Osteocyte (in vitro differentiated cells): ENCODE measurements at places on chromosomes 13 and 19.

DNA sequence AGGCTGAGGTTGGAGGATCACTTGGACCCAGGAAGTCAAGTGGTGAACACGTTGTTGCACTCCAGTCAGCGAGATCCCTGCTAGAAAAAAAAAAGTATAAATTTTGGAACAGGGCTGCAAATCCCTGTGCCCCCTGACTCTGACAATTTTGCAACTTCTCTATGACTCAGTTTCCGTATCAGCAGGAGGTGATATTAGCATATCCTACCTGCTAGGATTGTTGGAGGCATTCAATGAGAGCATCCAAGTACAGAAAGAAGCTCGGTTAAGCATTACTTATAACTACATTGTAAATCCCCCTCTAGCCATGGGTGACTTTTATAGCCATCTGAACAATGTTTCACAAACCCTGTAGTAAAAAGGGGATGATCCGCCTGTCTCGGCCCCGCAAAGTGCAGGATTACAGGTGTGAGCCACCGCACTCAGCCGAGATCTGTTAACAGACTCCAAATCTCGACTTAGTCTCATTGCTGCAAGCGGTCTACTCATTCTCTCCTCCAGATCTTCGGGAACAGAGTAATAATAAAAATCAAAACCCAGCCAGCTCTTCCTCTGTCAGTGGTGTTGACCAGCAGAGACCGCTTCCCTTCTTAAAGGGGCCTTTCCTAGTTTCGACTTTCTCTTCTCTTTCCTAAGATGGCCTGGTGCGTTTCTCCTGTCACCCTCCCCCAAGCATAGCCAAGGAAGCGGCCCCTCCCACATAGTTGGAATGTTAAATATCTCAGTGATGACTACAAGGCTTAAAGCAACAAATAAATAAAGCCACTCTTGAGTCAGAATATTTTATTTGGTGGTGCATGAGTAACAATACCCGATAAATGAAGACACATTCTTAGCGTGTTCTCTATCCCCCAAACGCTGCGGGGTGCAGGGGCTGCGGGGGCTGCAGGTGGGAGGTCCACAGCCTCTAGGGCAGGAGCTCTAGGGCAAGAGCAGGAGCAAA is 10.3 kb upstream of the BICRA start:
- H3K36me3 ChIP-seq = no peaks in the 10 kb centered on the region
- H3K27ac ChIP-seq = peak overlapping the region; percentile 92
- DNase-seq = no peak
- no peaks in the 10 kb centered on the region for H3K27me3 ChIP-seq
- peaks cover 26% of the 10 kb centered on the region for H3K4me1 ChIP-seq

- no peak for DNase-seq
- peaks cover 43% of the 10 kb centered on the region for H3K36me3 ChIP-seq
- peaks cover 43% of the 10 kb centered on the region for H3K4me1 ChIP-seq
- H3K27me3 ChIP-seq = no peaks in the 10 kb centered on the region
Measured at GRCh38 chr13:97367016-97367822, 66.8 kb upstream of the RAP2A start.

DNA sequence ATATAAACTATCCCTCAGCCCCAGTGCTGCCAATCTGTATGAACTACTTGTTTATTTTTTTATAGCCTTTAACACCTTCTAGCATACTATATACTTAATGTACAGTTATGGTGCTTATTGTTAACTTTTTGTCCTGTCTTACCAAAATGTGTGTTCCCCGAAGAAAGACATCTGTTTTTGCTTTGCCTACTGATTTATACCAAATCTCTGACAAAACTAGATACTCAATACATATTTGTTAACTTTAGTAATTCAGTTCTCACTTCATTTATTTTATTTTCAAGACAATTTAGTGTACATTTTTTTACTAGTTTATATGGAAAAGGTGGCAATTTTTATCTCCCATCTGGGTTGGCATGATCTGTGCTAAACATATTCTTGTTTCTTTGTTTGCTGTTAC is 824.3 kb upstream of the ATXN8OS start:
- H3K36me3 ChIP-seq = no peaks in the 10 kb centered on the region
- peaks cover 2% of the 10 kb centered on the region for H3K27me3 ChIP-seq
- H3K4me1 ChIP-seq = no peaks in the 10 kb centered on the region
- no peak for DNase-seq
- no peak overlapping the region for H3K27ac ChIP-seq
- no peak overlapping the region for H3K4me3 ChIP-seq

- H3K27me3 ChIP-seq = no peaks in the 10 kb centered on the region
- H3K4me3 ChIP-seq = no peak overlapping the region
- DNase-seq = no peak
- H3K27ac ChIP-seq = no peak overlapping the region
- peaks cover 1% of the 10 kb centered on the region for H3K36me3 ChIP-seq
Measured at GRCh38 chr13:106355866-106356265, 179.6 kb downstream of the EFNB2 start.

- H3K4me1 ChIP-seq = peaks cover 3% of the 10 kb centered on the region
- no peak for DNase-seq
- H3K27me3 ChIP-seq = no peaks in the 10 kb centered on the region
- no peak overlapping the region for H3K27ac ChIP-seq
Measured at GRCh38 chr13:73754727-73755292, 379.4 kb downstream of the KLF12 start.

- peak overlapping the region; percentile 96 for H3K27ac ChIP-seq
- H3K4me3 ChIP-seq = peak overlapping the region; percentile 99
- peaks cover 13% of the 10 kb centered on the region for H3K36me3 ChIP-seq
- DNase-seq = peak; percentile 91
- no peaks in the 10 kb centered on the region for H3K27me3 ChIP-seq
- peaks cover 55% of the 10 kb centered on the region for H3K4me1 ChIP-seq
Measured at GRCh38 chr19:39410017-39410830, 2.2 kb upstream of the PLEKHG2 start.
